Upper lobe of right lung (tissue), 1 donor: ENCODE measurements at places on chromosomes 1 and 21. TPM values are rescaled to one million over a fixed set of nuclear protein-coding genes. Genes with fewer than 3 reads are reported as not detected.

Gene FGR
- total RNA-seq: 149 TPM

Gene IFI16
- total RNA-seq: 98.0 TPM

Gene FCRLA
- 0.32 TPM for total RNA-seq

Gene OR2G3
- not detected for total RNA-seq

Gene S100A3
- 1.3 TPM for total RNA-seq

Gene PLEKHG5
- total RNA-seq: 12.2 TPM

Gene ASPM
- total RNA-seq: 0.46 TPM

Gene HCRTR1
- total RNA-seq: not detected

Gene PEX14
- 25.8 TPM for total RNA-seq

Gene FOXD3
- total RNA-seq: not detected

Gene CELF3
- total RNA-seq: not detected

Gene TSPAN1
- 6.9 TPM for total RNA-seq

Gene LTN1
- total RNA-seq: 25.7 TPM

Gene SIM2
- total RNA-seq: not detected

GRCh38 chr1:156625436-156626078 lies 6.3 kb downstream of the HAPLN2 start:
- peak; percentile 69 for DNase-seq
- H3K4me3 ChIP-seq: no peak overlapping the region
- peaks cover 23% of the 10 kb centered on the region for H3K4me1 ChIP-seq

GRCh38 chr1:45686015-45686287 lies 382 bp downstream of the GPBP1L1 start:
- no peaks in the 10 kb centered on the region for H3K27me3 ChIP-seq
- peak overlapping the region; percentile 99 for H3K27ac ChIP-seq
- no peaks in the 10 kb centered on the region for H3K36me3 ChIP-seq
- peak; percentile 86 for DNase-seq

DNA sequence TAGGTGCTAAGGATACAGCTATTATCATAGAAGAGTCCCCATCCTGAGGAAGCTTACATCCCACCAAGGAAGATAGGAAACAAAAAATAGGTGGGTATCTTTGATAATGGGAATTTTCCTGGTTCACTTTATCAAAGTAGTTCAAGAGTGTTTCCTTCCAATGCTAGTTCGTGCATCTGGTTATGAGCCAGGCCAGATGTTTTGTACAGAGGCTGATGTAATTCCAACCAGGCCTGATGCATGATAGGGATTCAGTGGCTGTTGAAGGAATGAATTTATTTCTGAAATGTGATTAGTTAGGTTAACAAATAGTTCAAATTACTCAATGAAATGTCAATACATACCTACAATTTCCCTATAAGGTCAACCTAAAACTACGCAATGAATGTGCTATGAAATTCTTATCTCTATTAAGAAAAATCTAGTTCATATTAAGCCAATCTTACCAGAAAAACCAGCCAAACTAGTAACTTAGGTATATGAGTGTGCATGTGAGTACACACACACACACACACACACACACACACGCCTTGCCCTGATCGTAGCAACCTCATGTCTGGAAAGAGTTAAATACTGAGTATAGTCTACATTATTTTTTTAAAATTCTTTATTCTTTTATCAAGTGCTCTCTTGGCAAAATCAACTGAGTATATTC lies 9.5 kb upstream of the ZBTB18 start:
- H3K27ac ChIP-seq: no peak overlapping the region
- no peaks in the 10 kb centered on the region for H3K4me1 ChIP-seq
- H3K27me3 ChIP-seq: no peaks in the 10 kb centered on the region

DNA sequence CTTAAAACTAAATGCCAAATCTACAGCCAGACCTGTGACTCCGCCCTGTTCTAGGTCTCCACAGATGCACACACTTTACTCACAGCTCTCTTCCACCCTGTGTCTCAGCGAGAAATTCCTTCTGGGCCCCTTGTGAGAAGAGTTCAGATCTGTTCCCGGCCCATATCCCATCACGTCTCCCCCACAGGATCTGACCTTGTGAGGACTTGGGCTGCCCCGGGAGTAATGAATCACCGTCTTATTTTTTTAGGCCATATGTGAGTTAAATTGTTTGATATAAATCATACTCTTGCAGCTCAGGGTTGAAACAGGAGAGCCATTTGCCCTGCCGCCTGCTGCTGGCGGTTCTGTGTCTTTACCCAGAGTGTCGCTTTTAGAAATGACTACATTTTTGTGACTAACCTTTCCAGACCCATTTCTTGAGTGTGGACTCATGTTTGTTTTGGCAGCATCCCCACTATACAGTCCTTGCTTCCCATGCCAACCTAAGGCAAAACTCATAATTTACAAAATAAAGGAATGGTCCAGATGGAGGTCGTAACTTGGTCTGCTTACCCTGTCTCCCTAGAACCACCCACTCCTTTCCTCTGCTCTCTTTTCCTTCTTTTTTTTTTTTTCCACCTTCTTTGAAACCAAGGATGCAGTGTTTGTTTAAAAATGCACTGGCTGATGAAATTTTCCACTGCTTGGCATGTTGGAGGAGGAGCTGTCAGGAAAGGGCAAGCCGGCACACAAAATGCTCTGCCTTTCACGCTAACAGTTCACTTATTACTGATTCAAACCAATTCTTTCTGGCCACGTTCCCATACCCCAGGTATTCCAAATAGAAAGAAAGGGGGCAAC lies 98.0 kb upstream of the C1orf105 start:
- no peaks in the 10 kb centered on the region for H3K27me3 ChIP-seq
- peak overlapping the region; percentile 21 for H3K4me3 ChIP-seq
- peaks cover 10% of the 10 kb centered on the region for H3K4me1 ChIP-seq
- peak overlapping the region; percentile 78 for H3K27ac ChIP-seq

- H3K27ac ChIP-seq: no peak overlapping the region
- no peaks in the 10 kb centered on the region for H3K36me3 ChIP-seq
- H3K27me3 ChIP-seq: no peaks in the 10 kb centered on the region
- DNase-seq: no peak
- no peaks in the 10 kb centered on the region for H3K4me1 ChIP-seq
Measured at GRCh38 chr1:174605198-174605597, 157.4 kb downstream of the GPR52 start.

DNA sequence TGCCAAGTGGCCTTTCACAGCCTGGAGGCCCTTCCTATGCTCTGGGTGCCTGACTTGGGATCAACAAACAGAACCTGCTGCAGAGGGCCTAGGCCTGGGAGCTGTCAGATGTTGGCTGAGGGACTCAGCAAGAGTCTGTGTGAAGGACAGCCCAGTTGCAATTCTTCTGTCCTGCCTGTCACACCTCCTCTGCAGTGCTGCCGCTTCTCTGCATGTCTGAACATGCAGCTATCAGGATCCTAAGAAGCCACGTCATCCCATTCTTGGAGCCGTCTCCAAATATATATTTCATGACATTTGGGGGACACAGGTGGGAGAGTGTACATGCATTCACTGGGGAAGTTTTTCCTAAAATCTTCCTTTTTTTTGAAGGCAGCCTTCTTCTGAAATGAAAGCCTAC lies 8.6 kb downstream of the FCAMR start:
- no peak overlapping the region for H3K27ac ChIP-seq
- no peak for DNase-seq
- peaks cover 1% of the 10 kb centered on the region for H3K4me1 ChIP-seq
- no peaks in the 10 kb centered on the region for H3K36me3 ChIP-seq
- no peak overlapping the region for H3K4me3 ChIP-seq

DNA sequence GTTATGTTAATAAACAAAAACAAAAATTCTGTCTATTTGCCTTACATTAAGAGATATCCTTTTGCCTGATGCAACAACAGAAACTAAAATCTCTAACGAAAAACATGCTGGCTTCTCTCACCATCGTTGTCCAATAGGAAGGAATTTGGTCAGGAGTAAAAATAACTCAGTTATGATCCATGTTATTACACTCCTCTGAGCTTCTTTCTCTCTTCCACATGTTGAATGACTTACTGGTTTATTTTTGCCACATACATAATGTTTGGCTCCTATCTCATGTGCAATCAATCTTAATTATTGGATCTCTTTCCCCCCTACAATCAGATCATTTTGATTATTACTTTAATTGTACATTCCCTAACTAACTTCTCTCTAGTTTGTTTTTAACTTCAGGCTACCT lies 688.4 kb downstream of the USP25 start:
- no peaks in the 10 kb centered on the region for H3K36me3 ChIP-seq
- H3K4me3 ChIP-seq: no peak overlapping the region
- H3K27ac ChIP-seq: peak overlapping the region; percentile 71
- H3K27me3 ChIP-seq: no peaks in the 10 kb centered on the region
- no peak for DNase-seq
- peaks cover 8% of the 10 kb centered on the region for H3K4me1 ChIP-seq

GRCh38 chr21:21279193-21279901 lies 281.1 kb downstream of the NCAM2 start:
- no peak overlapping the region for H3K4me3 ChIP-seq
- H3K4me1 ChIP-seq: no peaks in the 10 kb centered on the region
- H3K27me3 ChIP-seq: no peaks in the 10 kb centered on the region
- no peaks in the 10 kb centered on the region for H3K36me3 ChIP-seq
- no peak for DNase-seq
- no peak overlapping the region for H3K27ac ChIP-seq

DNA sequence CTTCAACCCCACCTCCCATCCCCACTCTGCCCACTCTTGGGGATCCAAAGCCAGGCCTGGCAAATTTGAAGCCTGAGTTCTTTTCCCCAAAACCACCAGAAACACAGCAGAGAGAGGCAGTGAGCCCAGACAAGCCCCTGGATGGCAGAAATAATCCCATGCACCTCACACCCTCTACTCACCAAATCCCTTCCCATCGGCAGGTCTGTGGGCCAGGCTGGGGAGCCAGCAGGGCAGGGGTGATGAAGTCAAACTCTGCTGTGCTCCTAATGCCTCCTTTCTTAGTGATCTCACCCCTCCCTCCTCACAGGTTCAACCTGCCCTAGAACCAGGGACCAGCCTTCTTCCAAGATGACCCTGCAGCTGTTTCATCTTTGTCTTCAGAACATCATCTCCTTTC lies 72.4 kb downstream of the GLIS1 start:
- no peaks in the 10 kb centered on the region for H3K4me1 ChIP-seq
- no peaks in the 10 kb centered on the region for H3K36me3 ChIP-seq
- no peak for DNase-seq
- H3K27me3 ChIP-seq: no peaks in the 10 kb centered on the region

DNA sequence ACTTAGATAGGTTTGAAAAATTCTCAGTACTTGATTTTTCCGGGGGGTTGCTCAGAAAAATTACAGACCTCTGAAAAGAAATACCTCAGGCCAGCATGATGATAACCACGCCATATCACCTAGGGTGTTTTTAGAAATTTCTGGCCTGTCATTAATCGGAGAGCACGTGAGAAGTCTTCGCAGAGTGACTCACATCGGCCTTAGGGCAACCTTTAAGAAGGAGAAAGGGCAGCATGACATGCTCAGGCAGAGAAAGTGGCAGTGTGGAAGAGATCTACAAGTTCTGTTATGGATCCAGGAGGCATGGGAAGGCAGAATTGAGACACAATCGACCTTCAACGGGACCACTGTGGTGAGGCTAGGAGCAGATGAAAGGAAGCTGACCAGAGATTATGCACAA lies 506.3 kb downstream of the LMO4 start:
- no peaks in the 10 kb centered on the region for H3K4me1 ChIP-seq
- no peak for DNase-seq
- H3K36me3 ChIP-seq: no peaks in the 10 kb centered on the region
- H3K4me3 ChIP-seq: no peak overlapping the region
- no peak overlapping the region for H3K27ac ChIP-seq
- H3K27me3 ChIP-seq: no peaks in the 10 kb centered on the region

GRCh38 chr21:34877485-34878128 lies 171.5 kb downstream of the RUNX1 start:
- peaks cover 58% of the 10 kb centered on the region for H3K36me3 ChIP-seq
- no peak overlapping the region for H3K4me3 ChIP-seq
- peaks cover 36% of the 10 kb centered on the region for H3K4me1 ChIP-seq
- peak; percentile 88 for DNase-seq

GRCh38 chr1:8017495-8018197 lies 8.5 kb downstream of the ERRFI1 start:
- no peak overlapping the region for H3K4me3 ChIP-seq
- H3K27me3 ChIP-seq: no peaks in the 10 kb centered on the region
- no peak overlapping the region for H3K27ac ChIP-seq
- peaks cover 22% of the 10 kb centered on the region for H3K36me3 ChIP-seq
- peaks cover 59% of the 10 kb centered on the region for H3K4me1 ChIP-seq
- no peak for DNase-seq

- no peaks in the 10 kb centered on the region for H3K27me3 ChIP-seq
- no peaks in the 10 kb centered on the region for H3K4me1 ChIP-seq
- no peaks in the 10 kb centered on the region for H3K36me3 ChIP-seq
Measured at GRCh38 chr21:31931644-31932469, 59.0 kb downstream of the HUNK start.

DNA sequence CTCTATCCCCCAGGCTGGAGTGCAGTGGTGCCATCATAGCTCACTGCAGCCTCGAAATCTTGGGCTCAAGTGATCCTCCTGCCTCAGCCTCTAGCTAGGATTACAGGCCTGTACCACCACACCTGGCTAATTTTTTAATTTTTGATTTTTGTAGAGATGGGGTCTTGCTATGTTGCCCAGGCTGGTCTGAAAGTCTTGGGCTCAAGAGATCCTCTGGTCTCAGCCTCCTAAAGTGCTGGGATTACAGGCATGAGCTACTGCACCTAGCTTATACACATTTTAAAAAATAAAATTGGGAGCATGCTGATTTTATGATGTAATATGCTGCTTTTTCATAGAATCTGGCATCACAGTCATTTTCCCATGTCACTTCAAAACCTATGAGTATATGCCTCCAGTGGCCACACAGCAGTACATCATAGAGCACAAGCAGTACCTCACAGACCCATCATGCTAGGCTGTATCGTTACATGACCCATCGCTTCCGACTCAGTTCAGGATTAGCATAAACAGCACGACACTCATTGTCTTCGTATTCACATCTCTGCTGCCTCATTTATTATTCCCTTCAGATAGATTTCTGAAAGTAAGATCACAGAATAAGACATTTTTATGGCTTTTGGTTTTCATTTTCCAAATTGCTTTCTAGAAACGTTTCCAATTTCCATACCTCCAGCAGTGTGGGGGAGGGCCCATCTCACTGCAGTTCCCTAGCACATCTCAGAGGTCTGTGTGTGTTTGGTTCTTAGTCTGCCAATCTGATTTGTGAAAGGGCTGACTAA lies 35.9 kb upstream of the CCSAP start:
- H3K27me3 ChIP-seq: no peaks in the 10 kb centered on the region
- no peak overlapping the region for H3K4me3 ChIP-seq
- H3K4me1 ChIP-seq: no peaks in the 10 kb centered on the region
- no peak for DNase-seq
- H3K27ac ChIP-seq: no peak overlapping the region

DNA sequence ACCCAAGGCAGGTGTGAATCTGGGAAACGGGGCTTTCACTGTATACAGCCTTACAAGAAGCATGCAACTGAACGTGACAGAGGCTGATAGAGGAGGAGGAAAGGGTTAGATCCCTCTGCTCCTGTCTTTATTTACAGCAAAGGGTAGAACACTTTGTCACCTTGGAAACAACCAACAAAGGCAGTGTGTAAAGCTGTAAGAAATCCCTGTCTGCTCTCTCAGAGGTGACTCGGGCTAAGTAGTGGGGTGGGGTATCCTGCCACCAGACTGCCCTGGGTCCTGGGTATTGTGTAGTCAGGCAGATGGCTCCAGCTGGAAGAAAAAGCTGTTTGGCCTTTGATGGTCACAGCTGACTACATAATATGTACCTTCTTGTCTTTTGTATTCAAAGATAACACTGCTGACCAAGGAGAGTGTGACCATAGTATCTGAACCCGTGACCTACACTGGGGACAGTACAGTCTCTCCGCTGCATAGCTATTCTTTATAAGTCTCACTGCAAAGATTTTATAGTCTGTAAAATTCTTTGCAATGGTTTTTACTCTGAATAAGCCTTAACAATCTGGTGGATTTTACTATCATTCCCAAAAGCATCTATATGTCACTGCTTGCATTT lies 22.1 kb upstream of the POU2F1 start:
- no peaks in the 10 kb centered on the region for H3K4me1 ChIP-seq
- no peak for DNase-seq

- H3K27me3 ChIP-seq: no peaks in the 10 kb centered on the region
- DNase-seq: no peak
- H3K36me3 ChIP-seq: no peaks in the 10 kb centered on the region
- peaks cover 6% of the 10 kb centered on the region for H3K4me1 ChIP-seq
Measured at GRCh38 chr1:184838504-184838951, 83.9 kb upstream of the EDEM3 start.
